ENCODE measurements at places on chromosomes 3 and 15.
A peak's percentile ranks its signal among the peaks of the same experiment; 100 is the strongest.

GRCh38 chr3:167913219-167913835, 177.8 kb downstream of the SERPINI1 start:
- DNase-seq = peak; percentile 3

GRCh38 chr15:39154227-39154638, 426.6 kb upstream of the THBS1 start:
- no peak for DNase-seq

- peak; percentile 37 for DNase-seq
These were observed 55.7 kb upstream of the CP start for GRCh38 chr3:149277331-149277813.

- DNase-seq = peak; percentile 22
These were observed 99.7 kb upstream of the PLXNA1 start for GRCh38 chr3:126883241-126883640.

- DNase-seq = peak; percentile 65
These were observed 73.1 kb upstream of the TERB2 start for GRCh38 chr15:44883199-44883877.
